Stimulated activated CD8-positive, alpha-beta memory T cell treated with anti-CD3 and anti-CD28 coated beads, Interleukin-15, amount 100 ng/mL, for 24 hours (primary cell): ENCODE measurements at places on chromosomes 1 and 21.

DNA sequence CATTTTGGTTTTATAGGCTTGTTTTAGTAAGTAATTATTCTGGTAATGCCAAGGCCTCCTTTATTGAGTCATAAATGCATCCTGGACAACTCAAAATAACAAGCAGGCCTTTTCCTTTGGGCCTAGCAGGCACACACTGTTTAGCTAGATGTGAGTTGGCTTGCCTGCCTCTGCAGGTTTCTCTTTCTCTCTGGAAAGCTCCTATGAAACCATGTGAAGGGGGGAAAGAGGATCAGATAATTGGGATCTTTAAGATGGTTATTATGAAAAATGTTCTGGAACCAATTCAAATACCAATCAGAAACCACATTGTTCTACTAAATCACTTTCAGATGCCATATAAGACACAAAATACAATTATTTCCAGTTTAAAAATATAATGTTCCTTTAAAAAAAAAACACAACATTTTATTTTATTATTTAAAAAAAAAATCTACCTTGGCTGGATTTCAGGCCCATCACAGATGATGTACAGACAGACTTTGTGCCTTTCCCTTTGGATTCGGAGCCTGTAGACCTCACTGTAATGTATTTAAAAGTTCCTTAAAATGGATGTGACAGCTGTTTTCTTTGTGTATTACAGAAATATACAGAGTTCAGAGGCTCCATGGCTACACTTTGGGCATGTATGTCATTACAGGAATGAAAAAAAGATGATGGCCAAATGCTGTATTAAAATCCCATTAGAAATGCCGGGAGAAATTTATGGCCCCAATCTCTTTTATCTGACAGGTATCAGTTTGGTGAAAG, 80.2 kb downstream of the NTMT2 start:
- no peak for DNase-seq

- no peak for DNase-seq
These were observed 2.2 kb downstream of the SLC19A2 start for GRCh38 chr1:169483500-169483966.

DNA sequence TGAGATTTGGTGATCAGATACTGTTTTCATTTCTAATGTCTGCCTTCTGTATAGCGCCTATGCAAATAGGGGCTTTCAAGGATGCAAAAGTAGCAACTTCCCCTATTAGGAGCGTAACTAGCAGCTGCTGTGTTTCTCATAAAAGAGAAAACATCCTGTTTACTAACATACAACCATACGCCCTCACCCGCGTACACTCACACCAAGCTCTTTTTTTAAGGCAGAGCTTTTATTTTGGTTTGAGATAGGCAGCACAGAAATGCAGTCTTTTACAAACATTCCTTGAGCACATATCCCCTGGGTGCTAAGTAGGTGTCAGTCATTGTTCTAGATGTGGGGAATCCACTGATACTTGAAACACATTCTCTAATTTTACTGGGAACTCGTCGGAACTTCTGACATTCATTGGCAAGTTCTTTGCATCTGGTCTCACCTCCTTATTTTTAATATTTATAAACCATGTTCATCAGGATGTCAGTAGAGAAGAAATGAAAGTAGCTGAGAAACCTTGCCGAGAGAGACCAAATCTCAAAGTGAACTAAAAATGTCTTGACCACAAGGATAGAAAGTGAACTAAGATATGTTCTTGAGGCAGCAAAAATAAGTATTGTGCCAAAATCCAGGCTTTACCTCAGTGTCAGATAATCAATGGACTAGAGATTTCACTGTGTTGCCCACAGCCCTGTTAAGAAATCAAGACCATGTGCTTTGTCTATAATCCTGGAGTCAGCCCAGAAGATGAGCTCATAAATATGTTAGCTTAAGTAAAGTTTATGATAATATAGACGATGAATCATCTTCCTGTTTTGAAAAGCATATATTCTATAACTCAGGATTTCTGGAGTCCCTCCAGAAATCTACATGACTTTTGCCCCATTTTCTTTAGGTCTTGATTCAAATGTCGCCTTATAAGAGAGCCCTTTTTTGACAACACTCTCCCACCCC, 350.9 kb downstream of the ST6GALNAC3 start:
- DNase-seq = no peak

DNA sequence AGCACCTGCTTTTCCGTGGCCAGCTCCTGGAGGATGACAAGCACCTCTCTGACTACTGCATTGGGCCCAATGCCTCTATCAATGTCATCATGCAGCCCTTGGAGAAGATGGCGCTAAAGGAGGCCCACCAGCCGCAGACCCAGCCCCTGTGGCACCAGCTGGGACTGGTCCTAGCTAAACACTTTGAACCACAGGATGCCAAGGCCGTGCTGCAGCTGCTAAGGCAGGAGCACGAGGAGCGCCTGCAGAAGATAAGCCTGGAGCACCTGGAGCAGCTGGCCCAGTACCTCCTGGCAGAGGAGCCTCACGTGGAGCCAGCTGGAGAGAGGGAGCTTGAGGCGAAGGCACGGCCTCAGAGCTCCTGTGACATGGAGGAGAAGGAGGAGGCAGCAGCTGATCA, 413 bp downstream of the UBL4B start:
- no peak for DNase-seq

DNA sequence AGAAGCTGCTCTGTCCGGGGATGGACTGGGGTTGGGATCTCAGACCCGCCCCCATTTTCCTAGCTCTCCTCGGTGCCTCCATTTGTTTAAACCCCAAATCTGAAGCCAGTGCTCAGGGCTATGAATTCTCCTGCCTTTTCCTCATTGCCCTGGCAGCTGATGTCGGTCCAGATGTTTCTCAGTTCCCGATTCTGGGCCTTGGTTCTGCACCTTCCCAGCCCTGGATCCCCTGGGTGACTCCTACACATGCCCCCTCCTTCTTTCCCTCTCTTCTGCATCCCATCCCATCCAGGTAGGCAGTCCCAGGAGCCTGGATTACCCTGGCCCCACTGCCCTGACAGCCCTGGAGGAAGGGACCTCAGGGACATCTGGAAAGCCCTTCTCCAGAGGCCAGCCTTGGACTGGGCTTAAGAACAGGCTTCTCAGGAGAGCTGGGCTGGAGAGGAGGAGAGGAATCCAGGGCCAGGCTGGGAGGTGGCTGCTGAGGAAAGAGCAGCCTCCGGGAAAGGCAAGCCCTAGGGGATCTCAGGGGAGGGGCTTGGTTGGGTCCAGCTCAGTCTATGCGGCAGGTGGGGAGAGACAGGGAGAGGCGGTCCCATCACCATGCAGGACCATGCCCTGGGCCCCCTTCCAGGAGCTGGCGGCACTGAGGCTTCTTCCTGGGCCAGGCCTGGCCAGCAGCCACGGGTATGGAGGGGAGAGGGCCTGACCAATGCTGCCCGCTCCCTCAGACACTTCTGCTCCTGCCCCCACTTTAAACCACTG, 6.8 kb upstream of the EPS8L3 start:
- DNase-seq = no peak

DNA sequence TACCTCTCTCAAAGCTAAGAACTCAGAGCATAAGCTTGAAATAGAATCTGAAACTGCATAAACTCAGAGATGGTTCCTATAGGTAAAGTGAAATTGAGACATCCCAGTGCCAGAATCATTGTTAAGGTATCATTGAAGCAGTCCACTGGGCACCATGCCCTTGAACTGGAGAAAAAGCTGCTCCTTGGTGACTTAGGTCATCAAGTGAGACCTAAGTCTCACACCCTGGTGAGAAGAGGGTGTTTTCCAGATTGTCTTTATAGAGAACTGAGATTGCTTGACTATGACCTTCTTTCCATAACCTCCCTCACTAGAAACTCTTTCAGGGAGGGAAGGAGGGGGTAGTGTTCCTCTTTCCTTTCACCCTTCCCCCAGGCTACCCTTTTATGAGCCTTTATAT, 9.4 kb upstream of the ATP6V1G3 start:
- DNase-seq = no peak
